ENCODE measurements at places on chromosomes 5 and 9.

- no peak for DNase-seq
Observed at GRCh38 chr5:87113861-87114260, 153.8 kb upstream of the RASA1 start.

- DNase-seq = no peak
Observed at GRCh38 chr9:19469271-19469670, 60.5 kb downstream of the ACER2 start.

GRCh38 chr5:139335811-139336210 is 5.8 kb upstream of the PAIP2 start:
- no peak for DNase-seq

DNA sequence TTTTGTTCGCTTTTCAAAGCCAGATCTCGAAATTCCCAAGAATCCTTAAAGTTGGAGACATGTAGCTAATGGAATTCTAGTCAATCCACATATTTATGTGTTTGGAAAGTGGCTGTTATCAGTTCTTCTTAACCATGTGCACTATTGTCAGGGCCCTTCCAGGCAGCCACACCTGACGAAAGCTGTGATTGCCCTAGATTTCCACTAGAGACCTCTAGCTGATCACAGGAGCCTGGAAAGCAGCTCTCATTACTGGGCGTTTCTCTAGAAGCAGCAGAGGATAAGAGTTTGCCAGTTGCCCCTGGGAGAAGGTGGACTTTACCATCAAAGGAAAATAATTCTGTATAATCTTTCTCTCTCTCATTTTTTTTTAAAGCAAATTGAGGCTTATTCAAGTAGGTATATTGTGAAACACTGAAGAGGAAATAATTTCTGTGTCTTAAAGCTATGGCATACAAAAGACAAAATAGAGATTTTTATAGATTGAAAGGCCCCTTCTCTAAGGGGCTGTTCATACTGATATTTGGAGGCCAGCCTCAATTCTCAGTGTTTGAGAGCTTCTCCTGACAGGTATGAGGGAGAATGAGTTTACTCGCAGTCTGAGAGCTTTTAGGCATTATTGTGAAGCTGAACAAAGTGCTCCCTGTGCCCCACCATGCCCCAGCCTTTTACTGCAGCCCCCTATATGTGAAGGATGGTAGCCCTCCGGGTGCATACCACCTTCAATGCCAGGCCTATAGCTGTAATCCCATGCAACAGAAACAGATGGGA is 405.4 kb upstream of the ACTBL2 start:
- peak; percentile 14 for DNase-seq

- peak; percentile 87 for DNase-seq
Observed at GRCh38 chr9:129557192-129558036, 63.5 kb downstream of the C9orf50 start.

Data from right renal pelvis (tissue), 4 donors.